ENCODE measurements at places on chromosomes 5 and 9. TPM values are rescaled to one million over a fixed set of nuclear protein-coding genes. Genes with fewer than 3 reads are reported as not detected.
A peak's percentile ranks its signal among the peaks of the same experiment; 100 is the strongest.

Gene PCDHGA10
- polyA plus RNA-seq: 2.1 TPM

Gene SLC36A1
- 41.1 TPM for polyA plus RNA-seq

Gene FBXL7
- 7.2 TPM for polyA plus RNA-seq

Gene ACO1
- polyA plus RNA-seq: 94.0 TPM

Gene SPATA31D4
- not detected for polyA plus RNA-seq

Gene C8G
- 36.0 TPM for polyA plus RNA-seq

Gene IL4
- not detected for polyA plus RNA-seq

Gene CXXC5
- 70.3 TPM for polyA plus RNA-seq

Gene NAIF1
- polyA plus RNA-seq: 7.9 TPM

GRCh38 chr5:103461243-103461642 lies 101.3 kb downstream of the NUDT12 start:
- no peak for DNase-seq

DNA sequence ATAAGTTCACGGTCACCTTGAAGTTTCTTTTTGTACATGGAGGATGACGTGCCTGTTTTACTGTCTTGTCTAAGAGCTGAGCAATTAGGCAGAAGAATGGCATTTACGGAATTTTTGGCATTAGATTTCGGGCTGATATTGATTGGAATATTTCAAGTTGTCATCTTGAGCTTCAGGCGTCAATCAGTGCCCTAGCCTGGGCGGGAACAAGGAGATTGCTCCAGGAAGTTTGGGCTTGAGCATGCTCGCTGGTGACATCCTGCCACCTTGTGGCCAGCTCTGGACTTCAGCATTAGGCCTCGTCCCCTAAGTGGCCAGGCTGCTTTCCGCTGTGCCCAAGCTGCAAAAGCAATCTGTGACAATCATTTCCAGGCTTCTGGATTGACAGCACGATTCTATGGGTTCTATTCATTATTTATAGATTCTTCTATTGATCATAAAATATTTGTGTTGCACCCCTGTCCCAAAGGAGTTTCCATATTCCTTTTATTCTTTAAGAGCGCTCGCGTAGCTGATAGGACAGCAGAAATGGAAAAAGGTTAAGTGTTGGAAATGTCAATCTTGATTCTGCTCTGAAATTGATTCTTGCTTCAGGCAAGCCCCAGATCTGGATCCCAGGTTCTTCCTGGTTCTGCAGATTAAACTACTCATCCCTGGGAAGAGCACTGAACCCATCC lies 79.3 kb downstream of the SLC28A3 start:
- peak; percentile 74 for DNase-seq

- no peak for DNase-seq
Measured at GRCh38 chr9:21607576-21607975, 125.5 kb upstream of the IFNE start.

DNA sequence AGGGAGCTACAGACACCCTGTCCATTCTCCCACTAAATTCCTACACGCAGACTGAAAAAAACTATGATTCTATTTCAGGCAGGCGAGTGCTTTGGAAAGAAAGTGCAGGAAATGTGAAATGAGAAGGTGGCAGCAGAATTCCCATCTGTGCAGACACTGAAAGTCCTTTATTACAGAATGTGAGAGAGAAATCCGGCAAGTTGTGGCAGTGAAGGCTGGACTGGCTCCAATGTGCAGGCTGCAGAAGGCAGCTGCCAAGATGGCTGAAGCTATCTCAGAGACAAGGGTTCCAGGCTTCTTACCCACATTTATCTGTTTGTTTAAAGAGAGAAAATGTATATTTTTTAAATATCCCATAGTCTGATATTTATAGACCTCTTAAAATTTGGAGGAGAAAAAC lies 161.8 kb upstream of the VLDLR start:
- DNase-seq: no peak

DNA sequence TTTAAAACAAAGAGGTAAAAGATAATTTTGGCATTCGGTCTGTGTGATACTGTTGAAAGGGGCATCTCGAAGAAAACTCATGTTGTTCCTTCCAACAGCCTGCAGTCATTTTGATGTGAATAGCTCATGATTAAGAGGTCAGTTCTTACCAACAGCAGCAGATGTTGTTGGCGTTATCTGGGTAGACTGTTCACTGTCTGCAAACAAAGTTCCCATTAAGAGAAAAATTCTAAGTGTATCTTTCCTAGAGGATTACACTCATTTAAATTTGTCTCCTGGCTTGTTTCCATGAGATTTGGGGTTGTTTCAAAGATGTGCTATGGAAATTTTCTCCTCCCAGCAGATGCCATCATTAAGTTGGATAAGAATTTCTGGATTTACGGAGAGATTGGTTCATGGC lies 138.2 kb upstream of the RORB start:
- no peak for DNase-seq

DNA sequence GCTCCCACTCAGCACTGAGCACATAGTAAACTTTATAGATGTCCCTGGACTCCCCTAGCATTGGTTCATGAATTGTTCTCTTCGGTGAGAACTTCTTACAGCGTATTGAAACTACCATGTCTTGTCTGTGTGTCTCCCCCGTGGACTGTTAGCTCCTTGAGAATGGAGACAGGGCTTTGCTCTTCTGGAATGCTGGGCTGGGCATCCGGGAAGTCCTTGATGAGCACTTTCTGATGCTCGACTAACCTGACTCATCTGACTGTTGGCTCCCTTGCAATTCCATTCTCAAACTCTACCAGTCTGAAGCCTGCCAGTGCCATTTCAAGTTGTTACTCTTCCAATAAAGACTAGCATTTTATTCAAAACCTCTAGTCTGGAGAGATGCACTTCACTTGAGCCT lies 15.0 kb upstream of the PFDN1 start:
- DNase-seq: no peak

DNA sequence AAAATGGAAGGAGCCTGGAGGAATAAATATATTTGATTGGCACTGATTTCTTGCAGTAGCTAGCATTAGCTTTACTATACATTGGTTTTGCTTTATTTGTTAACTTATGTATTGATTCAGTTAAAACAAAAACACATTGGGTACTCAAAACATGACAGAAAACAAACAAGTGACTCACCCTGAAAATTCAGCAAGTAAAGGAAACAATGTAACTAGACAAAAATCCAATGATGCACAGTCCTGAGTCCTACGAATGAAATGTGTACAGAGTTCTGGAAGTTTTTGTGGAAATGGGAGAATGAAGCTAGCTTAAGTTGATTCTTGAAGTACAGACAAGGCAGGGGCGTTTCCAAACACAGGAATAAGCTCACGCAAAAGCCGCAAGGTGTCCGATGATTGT lies 175.0 kb downstream of the ELAVL2 start:
- no peak for DNase-seq

DNA sequence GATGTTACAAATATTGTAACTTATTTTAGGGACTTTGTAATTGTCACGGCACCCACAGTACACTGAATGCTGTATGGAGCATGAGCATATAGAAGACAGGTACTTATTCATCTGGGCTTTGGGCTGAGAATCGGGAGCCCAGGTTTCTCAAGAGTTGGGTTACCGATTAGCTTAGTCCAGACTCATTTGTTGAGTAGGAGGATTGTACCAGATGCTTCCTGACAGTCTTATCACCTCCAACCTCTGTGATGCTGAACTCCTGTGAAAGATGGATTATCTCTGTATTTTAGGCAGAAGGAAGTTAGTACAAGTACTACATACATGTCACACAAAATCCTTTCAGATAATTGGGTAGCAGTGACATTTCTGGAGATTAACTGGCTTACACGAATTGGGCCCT lies 79.2 kb downstream of the SV2C start:
- DNase-seq: no peak

DNA sequence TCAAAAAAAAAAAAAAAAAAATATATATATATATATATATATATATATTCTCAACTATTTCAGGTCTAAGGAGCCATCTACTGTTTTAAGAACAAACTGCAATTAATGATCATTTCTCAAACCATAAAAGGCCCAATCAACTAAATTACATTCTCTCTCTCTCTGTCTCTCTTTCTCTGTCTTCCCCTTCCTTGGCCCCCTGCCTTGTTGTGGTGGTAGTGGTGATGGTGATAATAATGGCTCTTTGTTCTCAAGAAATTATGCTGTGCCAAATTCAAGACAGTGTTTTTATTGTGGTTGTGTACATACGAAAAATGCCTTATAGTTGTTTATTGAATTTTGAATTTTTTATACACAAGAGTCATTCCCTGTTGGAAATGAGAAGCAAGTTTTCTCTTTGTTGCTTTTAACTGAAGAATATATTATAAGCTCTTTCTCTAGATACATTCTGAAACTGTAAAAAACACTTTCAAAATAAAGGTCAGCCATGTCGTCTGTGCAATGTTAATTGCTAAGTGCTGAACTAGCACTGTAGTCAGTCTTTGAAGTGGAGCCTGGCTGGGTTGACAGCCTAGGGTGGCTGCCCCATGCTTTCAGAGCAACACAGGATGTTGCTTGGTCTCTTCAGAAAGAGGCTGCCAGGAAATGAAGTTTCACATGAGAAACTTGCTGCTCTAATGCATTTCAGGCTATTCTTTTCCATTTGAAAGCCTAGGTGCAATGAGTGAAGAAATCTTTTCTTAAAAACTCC lies 96.0 kb downstream of the HINT1 start:
- peak; percentile 4 for DNase-seq

- DNase-seq: peak; percentile 59
Measured at GRCh38 chr5:65100911-65101631, 332.3 kb downstream of the CWC27 start.

- DNase-seq: no peak
Measured at GRCh38 chr5:10578869-10579268, 15.0 kb downstream of the ANKRD33B start.

DNA sequence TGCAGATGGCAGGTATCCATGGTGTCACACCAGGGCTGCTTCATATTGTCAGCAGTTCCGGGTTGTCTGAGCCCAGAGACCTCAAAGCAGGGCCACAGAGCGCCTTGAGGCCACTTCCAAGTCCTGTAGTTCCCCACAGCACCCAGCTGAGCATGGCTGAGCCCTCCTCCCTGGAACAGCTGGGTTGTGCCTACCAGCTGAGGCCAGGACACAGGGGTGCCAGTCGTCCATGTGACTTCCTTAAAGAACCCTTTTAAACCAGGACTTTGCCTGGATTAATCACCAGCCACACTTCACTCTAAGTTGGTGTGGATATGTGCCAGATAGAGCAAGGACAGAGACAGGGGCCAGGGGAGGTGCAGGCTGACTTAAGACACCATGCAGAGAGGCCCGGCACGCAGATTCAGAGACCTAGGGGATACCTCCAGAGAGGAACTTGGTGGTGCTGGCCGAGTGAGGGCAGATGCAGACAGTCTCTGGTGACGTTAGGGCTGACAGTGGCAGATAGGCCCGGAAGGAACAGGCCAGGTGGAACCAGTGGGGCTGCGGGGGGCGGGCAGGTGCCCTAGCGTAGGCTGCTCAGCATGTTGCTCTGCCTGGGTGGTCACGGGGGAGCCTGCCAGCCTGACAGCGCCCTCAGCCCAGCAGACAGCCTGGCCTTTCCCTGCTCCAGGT lies 142.7 kb downstream of the CACNA1B start:
- DNase-seq: no peak

- no peak for DNase-seq
Measured at GRCh38 chr9:15369238-15369637, 53.4 kb upstream of the SNAPC3 start.

DNA sequence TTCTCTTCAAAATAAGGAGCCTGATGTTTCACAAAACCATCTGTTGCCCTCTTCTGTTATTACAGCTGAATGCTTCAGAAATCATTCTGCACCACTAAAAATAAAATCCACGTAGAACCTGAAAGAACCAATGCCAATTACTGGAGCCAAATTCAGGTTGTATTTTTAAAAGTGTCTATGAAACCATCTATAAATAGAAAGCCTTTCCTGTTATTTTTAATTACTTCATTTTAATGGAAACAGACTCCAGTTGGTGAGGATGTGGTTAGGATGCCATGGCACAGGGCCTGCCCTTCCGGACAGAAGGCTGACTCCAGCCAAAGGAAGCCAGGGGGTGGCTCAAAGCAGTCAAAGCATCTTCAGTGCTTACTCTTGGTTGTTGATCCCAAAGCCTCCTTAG lies 119.8 kb downstream of the TENT4A start:
- DNase-seq: no peak

DNA sequence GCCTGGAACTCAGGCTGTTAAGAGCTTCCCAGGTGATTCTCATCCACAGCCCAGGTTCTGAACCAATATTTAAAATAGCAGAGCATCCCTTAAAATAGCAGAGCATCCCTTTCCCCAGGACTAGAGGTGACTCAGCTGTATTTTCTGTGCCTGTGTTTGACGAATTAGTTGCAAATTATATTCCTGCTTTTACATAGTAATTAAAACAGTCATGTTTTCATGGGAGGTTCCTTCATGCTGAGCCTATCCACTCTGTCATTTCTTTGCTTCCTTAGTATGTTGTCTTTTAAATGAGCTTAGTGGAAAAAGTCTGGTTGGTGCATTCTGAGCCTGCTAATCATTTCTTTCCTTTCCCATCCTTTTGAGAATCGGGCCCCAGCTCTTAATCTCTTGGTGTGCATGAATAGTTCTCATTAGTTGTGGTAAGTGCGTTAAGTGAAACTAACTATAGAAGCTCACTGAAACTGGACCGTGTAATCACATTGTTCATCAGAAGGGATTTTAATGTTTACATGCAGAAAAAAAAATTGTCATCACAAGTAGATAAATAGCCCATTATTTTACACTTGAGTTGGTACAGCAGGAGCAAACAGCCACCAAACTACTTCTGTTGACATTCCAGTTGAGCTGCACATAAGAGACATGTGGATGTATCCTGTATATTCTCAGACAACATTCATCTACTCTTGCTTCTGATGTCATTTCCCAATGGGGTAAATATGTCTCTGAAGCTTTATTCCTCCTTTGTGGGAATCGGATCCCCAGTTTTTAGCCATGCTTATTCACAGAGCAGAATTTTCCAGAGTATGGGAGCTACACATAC lies 596.9 kb upstream of the WWC1 start:
- DNase-seq: no peak

DNA sequence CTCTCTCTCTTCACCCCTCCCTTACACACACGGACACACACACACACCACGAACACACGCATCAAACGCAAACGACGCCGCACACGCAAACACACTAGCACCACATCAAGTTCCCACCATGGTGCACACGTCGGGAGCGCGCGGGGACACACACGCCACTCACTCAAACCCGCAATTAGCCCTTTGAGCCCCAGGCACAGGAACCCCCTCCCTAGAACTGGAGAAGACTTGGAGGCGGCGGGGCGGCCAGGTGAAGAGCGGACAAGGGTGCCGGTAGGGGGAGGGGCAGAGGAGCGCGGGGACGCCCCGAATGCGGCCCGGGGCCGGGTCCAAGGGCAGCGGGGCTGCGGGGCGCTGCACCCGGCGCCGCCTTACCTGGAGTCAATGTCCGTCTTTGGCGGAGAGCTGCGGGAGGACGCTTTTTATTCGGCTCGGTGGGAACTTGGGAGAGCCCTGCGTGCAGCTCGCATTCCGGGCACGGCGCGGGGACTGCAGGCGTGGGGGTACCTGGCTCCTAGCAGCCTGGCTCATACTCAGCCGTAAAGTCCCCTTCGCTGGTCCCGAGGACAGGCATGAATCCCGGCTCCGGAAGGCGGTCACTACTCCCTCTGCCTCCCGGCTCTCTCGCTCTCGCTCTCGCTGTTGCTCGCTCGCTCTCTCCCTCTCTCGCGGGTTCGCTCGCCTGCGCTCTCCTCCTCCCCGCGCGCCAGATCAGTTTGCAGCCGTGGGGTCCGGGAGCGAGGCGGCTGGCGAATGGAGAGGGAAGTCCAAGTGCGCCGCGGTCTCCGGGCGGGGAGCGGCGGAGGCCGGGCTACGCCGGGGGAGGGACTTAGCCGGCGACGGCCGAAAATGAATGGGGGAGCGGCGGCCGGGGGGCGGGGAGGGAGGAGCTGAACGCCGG lies at the start of gene BRINP1:
TSS of gene BRINP1 (minus strand) at position 755 of the 901 bp plus-strand sequence. CDS start 56,080 bp downstream, outside the sequence.
- DNase-seq: peak; percentile 9

GRCh38 chr9:23826120-23826629 lies at the start of gene ELAVL2:
Gene ELAVL2, minus strand, starts transcription at chr9:23826240. Its CDS starts 64,006 bp downstream, at chr9:23762234.
- peak; percentile 91 for DNase-seq

- DNase-seq: no peak
Measured at GRCh38 chr5:1565737-1566734, 42.3 kb upstream of the LPCAT1 start.
